HepG2 (cell line): ENCODE measurements at places on chromosomes 3 and 15. TPM values are rescaled to one million over a fixed set of nuclear protein-coding genes. Genes with fewer than 3 reads are reported as not detected.

GRCh38 chr3:8657804-8658305 lies 13.3 kb upstream of the SSUH2 start:
- DNase-seq: no peak

- no peak for DNase-seq
Observed at GRCh38 chr3:52106951-52107611, 47.1 kb downstream of the POC1A start.

GRCh38 chr15:53437366-53437765 lies 322.1 kb downstream of the WDR72 start:
- no peak for DNase-seq

The GP9 gene
- not detected in 2 replicates for total RNA-seq

- no peak for DNase-seq
Observed at GRCh38 chr15:41917767-41918430, 24.0 kb upstream of the SPTBN5 start.
